ENCODE measurements at places on chromosomes 11 and 22.

DNA sequence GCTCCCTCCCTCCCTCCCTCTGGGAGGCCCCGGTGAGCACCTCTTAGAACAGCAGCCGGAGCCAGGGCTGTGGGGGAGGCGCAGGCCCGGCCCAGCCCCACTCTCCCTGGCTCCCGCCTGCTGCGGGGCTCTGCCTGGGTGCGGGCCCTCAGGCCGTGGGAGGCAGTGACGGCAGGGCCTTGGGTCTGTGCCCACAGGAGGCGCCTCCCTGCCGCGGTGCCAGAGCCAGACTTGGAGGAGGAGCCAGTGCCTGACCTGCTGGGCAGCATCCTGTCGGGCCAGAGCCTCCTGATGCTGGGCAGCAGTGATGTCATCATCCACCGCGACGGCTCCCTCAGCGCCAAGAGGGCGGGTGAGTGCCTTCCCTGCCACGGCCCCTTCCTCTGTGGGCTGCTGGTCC lies 9.5 kb downstream of the IRF7 start:
- DNase-seq = no peak

- DNase-seq = no peak
Observed at GRCh38 chr22:50174382-50175190, 4.1 kb downstream of the PANX2 start.

- DNase-seq = no peak
Observed at GRCh38 chr11:122248939-122249338, 132.9 kb upstream of the BLID start.

DNA sequence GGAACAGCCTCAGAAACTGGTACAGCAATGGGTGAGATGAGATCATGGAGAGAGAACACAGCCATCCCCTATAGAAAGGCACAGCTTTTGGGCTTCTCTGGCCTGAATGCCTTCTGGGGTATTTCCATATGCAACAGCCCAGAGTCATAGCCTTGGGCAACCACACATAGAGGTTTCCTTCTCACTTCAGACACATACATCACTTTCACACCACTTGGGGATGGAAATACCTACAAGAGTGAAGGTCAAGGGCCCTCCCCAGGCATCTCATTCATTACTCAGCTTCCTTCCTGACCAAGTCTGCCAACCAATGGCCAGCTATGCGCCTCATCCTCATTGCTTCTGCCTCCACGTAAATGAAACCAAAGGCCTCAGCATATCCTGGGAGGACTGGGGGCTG lies 17.7 kb upstream of the OLFML1 start:
- no peak for DNase-seq

- no peak for DNase-seq
Observed at GRCh38 chr11:102112509-102112821, 2.2 kb downstream of the YAP1 start.

- DNase-seq = no peak
Observed at GRCh38 chr22:39946126-39946502, 14.1 kb upstream of the TMA7B start.

- DNase-seq = no peak
Observed at GRCh38 chr11:7826324-7826723, 29.6 kb upstream of the OR5P2 start.

GRCh38 chr11:131739243-131739882 lies 368.9 kb downstream of the NTM start:
- DNase-seq = no peak

DNA sequence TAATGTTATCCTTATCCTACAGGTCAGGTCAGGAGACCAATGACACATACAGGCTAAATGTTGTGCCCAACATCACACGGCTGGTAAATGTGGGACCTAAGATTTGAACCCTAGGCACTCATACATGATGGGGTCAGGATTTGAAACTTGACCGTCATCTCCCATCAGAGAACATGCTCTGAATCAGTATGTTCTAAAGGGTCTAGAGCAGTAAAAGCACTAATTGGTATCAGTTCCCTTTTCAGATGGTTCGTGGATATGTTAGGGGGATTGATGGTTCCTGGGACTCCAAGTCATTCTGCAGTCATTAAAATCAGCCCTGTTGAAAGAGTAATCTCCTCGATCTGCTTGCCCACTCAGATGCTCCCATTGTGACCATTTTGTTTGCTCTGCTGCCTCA lies 65.5 kb downstream of the BMAL1 start:
- no peak for DNase-seq

- no peak for DNase-seq
Observed at GRCh38 chr11:91158297-91158696, 935.4 kb upstream of the CHORDC1 start.

- DNase-seq = no peak
Observed at GRCh38 chr11:7347611-7348431, 96.1 kb downstream of the SYT9 start.

DNA sequence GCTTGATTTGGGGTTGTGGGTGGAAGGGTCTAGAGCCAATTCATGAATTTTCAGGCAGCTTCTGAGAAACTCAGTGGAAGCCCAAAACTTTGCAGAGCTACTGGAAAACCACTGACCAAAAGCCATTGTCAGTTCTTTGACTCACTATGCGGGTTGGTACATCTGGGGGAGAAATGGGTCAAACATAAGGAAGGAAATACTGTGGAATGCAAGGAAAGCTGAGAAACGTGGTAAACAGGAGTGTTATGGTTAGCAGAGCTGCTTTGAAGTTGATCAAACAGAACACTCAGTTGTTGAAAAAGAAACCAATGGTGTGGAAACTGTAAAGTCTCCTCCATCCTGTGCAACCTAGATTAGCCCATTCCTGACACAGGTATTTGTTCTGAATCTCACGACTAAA lies 6.3 kb upstream of the ABTB2 start:
- no peak for DNase-seq

DNA sequence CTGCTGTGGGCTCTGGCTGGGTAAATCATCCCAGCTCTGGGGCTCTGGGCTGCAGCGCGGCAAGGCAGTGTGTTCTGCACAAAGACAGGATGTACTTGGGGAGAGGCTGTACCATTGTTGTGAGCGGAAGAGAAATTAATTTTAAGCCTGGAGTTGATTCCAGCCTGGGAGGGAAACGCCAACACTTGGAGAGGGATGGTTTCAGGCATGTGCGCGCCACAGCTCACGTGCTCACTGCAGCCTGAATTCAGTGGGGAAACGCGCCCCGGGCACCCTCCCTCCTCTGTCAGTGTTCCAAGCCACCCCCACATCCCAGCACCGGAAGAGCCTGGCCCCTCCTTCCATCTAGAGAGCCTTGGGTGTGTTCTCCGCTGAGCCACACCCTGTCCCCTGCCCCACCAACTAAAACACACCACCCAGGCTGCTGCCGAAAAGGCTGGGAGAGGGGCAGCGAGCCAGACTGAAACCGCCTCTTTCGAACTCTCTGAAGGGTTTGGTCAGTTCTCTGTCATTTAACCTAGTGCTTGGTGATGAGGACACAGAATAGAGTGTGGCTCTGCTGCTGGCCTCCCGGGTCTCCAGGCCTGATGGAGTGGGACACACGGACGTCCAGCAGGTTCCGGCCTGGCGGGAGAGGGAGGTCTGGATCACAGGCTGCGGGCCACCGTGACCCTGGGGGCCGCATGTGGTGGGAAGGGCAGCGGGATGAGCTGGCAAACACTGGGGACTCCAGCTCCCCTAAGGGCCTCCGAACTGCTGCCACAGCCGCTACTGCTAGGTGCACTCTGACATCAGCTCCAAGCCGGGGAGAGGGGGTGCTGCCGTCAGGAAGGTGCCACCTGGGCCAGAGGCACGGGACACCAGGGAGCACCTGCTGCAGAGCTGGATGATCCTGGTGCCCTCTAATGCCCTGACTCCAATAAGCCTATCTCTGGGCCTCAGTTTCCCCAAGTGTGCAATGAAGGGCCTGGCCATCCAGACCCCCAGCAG lies 230.8 kb downstream of the CTTN start:
- no peak for DNase-seq

- DNase-seq = no peak
Observed at GRCh38 chr22:20439928-20440575, 2.4 kb upstream of the SCARF2 start.

GRCh38 chr22:22737590-22737989 lies 93.2 kb downstream of the GGTLC2 start:
- no peak for DNase-seq

DNA sequence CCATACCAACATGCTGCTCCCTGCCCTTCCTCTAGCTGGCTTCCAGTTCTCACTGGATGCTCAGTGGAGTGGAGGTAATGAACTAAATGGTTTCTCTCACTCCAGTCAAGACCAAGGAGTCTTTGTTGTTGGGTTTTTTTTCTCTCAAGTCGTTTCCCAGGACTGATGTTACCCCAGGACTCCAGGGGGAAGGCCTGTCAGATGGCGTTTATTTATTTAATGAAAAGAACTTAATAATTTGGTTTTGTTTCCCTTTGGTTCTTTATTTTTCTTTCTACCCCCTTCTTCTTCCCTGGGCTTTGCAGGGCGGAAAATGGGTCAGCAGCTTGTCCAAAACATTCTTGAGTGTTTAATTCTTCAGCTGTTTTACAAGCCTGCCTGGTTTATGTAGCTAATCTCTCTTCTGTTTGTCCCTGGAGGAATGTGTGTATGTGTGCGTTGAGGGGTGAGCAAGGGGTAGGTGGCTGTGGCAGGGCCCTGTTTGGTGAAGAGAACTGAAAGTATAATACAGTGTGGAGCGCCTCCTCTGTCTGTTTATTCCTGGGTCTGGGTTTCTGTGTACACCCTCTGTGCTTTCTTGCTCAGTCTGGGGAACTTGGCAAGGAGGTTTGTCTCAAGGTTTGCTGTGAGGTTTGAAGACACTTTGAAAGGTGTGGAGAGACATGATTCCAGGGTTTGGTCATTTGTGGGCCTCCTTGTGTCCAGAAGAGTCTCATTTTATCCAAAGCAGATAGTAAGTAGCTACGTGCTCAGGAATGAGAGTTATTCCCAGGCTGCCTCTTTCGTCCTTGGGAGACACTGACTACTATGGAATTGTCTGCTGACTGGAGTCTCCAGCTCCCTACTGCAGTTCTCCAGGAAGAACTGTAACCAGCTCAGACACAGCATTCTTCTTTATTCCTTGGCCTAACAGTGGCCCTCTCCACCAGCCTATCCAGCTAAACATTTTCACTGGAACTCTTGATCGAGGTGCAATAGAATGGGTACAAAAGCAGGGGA lies 175.5 kb downstream of the ADAMTS15 start:
- no peak for DNase-seq

GRCh38 chr11:94030059-94030458 lies 8.9 kb downstream of the HEPHL1 start:
- no peak for DNase-seq

- DNase-seq = no peak
Observed at GRCh38 chr22:44855855-44856254, 103.5 kb downstream of the ARHGAP8 start.

- no peak for DNase-seq
Observed at GRCh38 chr22:38104084-38104483, 6.4 kb downstream of the BAIAP2L2 start.

DNA sequence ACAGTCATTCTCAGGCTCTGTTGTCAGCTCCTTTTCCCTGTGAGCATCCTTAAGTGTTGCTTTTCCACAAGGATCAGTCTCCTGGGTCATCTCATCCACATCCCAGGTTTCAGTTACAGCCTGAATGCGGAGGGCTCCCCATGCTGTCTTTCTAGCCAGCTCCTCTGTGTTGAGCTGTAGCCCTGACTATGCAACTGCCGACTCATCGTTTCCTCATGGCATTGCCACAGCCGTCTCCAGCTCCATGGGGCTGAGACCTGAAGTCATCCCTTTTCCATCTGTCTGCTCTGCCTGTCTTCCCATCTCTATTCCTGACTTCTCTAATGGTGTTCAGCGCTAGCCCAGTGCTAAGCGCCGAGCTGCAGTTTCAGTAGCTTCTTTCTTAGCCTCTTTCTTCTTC lies 11.8 kb downstream of the SAMM50 start:
- DNase-seq = no peak

Measured in activated T-helper 1 cell treated with anti-CD3 and anti-CD28 coated beads, Interleukin-2, amount 50 U/mL, for 16 hours (primary cell).